RPMI7951 (cell line): ENCODE measurements at places on chromosomes 12 and 14.
A peak's percentile ranks its signal among the peaks of the same experiment; 100 is the strongest.

DNA sequence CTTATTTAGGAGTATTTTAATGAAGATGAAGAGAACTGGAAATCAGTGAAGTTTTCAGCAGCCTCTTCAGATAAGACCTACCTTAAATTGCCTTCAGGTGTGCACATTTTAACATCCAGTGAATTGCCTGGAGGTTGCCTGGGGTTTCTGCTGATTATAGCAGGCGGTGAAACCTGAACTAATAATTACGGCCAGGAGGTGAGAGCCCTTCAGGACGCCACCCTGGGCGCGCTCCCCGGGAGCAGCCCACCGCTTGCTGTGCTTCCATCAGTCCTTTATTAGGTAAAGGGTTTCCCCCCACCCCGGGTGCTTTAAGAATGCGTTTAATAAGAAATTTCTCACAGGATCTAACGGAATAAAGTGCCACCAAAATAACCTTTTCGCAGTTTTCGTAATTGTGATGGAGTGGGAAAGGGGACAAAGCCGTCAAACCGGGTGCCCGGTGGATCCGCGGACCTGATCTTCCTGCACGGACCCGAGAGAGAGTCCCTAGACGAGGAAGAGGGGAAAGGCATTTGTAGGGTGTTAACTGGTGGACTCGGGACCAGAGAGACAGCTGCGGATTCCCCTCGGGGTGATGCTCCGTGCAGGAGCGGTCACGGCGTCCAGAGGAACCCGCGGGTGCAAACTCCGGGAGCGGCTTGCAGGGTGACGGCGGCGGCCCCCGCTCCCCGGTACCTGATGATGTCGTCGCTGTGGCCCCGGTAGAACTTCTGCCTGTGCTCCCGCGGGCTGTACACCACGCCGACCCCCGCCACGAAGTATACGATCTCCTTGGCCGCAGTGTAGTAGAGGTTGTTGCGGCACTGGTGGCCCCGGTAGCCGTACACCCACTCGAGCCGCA lies 902 bp downstream of the EML5 start:
- DNase-seq: peak; percentile 14

DNA sequence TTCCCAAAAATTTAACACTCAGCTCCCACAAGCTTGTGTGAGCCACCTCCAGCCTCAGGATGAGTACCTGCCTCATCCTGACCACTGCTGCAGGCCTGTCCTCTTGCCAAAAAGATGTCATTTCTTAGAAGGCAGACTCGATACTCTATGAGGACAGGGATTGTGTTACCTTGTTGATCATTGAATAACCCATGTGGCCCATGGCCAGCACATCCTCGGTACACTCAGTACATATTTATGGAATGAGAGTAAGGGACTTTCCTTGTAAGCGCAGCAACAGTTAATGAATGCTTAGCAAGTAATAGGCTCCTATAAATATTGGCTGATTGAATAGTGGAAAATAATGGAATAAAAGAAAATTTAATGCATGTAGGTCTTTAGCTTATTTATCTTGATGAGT lies 15.3 kb upstream of the DGLUCY start:
- DNase-seq: no peak

GRCh38 chr14:80275208-80275850 lies 64.0 kb upstream of the DIO2 start:
- no peak for DNase-seq

- no peak for DNase-seq
These were observed 2.3 kb downstream of the EVL start for GRCh38 chr14:100067481-100067880.

DNA sequence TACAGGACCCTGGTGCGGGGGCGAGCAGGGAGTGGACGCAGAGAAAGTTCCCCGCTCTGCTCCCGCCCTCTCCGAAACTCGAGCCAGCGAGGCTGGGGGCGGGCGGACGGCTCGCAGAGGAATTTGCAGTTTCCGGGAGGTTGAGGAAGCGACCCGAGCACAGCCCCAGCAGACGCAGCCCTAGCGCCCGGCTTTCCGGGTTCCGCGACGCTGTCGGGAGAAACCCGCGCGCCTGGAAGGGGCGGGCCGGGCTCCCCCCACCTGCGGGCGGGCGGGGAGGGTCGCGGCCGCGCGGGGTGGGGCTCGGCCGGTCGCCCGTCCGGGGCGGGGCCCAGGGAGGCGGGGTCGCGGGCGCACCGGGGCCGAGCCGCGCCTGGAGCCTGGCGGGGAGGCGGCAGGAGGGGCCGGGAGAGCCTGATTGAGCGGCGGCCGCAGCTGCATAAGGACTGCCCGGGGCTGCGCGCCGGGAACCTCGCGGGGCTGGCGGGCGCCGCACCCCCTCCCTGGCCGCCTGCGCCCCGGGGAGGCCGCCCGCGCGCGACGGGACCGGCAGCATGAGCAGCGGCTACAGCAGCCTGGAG lies at the start of gene RASSF3:
TSS of gene RASSF3 (plus strand) at position 417 of the 581 bp plus-strand sequence. CDS start at position 555, 138 bp downstream.
- DNase-seq: peak; percentile 73

- DNase-seq: no peak
These were observed 15.2 kb downstream of the SLC38A1 start for GRCh38 chr12:46253544-46254162.

DNA sequence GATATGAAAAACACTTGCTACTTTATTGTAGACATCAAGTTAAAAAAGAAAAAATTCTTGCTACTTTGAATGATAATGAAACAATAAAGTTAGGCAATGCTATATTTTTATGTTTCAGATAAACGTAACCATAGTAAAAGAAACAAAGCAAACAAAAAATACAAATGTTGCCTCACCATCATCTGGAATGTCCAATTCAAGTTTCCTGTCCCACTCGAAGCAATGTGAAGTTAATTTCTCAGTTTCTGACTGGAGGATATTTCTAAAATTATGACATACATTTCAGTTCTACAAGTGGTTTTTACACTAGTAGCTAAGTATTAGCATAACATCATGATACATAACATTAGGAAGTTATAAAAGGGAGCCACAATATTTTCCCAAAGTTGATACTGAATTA lies 20.9 kb downstream of the DLGAP5 start:
- DNase-seq: no peak

DNA sequence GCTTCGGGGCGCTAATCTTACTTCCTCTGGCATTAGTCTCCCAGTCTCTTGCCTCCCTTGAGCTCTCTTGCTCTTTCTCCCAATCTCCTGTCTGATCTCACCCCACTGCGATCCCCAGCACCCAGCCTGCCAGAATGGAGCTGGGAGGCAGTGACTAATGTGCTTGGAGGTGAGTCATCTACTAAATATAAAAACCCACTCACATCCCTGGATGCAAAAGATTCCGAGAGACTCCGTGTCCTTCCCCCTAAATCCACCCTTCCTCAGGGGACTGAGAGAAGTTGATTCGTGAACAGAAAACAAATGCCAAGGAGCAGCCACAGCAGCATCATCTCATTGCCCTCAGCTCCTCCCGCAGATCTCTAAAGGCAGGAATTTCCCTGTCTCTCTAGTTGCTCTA lies 45.7 kb upstream of the KCNA5 start:
- peak; percentile 95 for DNase-seq

GRCh38 chr14:24959791-24960331 lies 90.1 kb downstream of the STXBP6 start:
- no peak for DNase-seq

DNA sequence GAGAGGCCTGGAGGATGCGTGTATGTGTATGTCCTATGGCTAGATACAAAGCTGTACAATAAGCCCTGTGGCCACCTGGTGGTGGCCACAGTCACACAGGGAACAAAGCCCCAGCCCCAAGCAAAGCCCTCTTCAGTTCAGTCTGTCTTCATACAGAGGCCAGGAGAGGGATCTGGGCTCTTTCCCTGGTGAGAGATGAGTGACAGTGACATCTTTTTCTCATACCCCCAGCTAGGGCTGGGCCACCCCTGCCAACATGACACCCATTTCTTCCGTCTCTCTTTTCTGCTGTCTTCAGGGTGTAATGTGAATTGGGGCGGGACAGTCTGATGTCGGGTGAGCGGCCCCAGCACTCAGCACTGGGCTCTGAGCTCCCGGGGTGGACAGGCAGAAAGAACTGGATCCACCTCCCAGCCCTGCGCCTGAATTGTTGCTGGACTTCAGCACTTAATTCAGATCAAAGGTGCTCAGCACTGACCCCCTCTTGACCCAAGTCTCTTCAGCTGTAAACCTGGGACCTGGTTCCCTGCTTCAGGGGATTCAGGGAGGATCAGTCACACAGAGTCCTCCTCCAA lies 59.8 kb downstream of the SERPINA3 start:
- no peak for DNase-seq

DNA sequence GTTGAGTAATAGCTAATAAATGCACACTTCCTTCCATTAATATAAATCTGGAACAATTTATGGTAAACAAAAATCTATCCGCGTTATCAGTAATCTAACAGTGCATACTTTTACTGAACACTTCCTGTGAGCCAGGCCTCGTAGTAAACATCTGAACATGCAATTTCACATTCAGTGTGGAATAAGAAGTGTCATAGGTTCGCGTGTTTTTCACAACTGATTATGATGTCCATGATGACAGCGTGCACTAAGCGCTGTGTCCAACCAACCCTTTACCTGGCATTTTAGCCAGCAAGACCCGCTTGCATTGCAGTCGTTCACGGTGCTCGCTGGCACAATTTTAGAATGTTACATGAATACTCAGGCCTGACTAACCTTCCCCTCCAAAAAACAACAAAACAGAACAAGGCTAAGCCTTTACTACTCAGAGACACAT lies 2.1 kb downstream of the PNMA1 start:
- DNase-seq: no peak

DNA sequence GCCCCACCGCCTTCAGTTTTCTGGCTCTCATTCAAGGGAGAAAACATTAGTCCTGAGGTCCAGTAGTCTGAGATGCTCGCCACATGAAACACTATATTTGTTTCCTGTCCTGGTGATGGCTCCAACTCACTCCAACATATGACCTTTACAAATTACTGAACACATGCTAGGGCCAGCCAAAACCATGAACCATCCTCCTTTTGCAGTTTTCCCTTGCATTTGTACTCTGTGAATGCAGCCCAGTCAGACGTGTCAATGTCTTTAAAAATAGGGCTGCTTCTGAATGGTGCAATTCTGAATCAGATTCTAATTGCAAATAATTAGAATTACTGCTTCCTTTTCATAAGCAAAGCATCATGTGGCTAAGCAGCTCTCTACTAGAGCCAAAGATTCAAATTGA lies 36.0 kb downstream of the ADAMTS20 start:
- no peak for DNase-seq

DNA sequence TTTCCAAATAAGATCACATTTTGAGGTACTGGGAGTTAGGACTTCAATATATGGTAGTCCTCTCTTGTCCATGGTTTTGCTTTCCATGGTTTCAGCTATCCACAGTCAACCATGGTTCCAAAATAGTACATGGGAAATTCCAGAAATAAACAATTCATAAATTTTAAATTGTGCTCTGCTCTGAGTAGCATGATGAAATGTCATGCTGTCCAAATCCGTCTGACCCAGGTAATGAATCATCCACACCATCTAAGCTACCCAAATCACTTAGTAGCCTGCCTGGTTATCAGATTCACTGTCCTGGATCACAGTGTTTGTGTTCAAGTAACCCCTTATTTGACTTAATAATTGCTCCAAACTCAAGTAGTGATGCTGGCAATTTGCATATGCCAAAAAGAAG lies 197.9 kb downstream of the TMTC3 start:
- DNase-seq: peak; percentile 31

DNA sequence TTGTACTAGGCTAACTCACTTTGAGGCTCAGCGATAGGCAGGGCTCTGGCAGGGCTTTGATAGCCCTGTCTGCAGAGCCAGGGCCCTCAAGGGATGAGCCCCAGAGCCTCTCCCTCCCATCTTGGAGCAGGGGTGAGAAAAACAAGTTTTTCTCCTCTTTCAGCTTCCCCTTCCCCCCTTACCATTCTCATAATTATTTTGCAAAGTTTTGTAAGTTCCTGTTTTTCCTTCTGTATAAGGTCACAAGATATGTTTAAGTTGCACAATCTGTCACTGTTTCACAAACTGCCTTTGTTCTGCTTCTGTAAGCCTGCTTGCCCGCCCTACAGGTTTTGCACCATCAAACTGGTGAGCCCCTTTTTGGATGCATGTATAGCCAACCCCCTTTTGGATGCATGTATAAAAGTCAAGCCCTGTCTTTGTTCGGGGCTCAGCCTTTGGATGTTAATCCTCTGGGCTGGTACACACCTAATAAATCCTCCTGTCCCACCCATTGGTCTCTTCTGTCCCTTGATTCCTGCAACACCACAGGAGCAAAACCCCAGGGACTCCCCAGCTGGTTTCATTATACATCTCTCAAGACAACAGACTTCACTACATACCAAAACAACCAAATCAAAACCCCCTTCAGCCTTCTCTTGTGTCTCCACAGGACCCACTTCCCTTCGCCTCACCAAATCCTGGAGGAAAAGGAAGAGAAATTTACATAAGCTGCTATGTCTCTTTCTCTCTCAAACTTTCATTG lies 52.5 kb upstream of the RESF1 start:
- DNase-seq: no peak

DNA sequence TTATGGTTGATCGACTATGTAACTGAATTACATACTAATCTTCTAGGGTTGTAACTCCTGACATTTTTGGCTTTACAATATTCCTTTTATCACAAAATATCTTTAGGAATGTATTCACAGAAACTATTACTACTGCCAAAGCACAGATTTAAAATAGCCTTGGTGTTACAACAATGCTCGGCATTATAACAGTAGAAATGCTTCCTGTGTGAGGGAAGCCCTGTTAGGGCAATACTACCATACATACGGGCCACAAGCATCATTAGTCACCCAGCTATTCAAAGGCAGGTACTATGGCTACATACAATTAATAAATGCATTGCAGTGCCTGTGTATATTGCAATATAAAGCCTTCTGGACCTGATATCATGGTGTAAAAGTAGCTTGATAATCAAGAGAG lies 517.8 kb downstream of the C12orf50 start:
- DNase-seq: no peak

DNA sequence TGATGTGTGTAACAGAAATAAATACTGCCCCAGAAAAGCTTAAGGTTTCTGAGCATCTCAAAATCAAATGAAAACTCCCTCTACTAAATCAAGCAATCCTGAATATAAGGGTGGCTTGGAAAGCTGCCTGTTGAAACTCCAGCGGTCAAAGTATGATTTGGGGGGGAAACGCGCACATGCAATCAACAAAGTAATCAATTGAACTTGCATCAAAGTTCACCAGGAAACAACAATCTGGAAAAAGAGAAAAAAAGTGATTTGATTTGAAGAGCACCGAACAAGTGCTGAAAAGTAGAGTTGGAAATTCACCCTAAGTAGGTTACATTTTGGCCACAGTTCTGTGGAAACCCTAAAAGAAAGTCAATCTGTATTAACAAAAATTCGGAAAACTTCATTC lies 700 bp downstream of the CNIH1 start:
- no peak for DNase-seq

DNA sequence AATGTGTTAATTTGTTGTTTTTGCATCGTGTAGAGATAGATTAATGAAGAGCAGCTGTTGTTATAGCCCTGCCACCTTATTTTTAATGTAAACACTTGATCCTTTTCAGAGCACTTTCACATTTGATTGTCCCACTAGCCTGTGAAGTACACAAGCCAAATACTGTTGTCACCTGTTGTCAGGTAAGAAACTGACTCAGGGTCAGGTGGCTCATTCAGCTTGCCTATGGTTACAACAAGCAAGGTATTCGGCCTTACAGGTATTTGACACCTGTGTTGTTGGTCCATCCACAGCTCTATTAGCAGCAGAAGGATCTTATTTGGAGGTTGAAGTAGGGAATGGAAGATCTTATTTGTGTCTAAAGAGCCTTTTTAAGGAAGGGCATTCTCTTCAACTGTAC lies 108.9 kb downstream of the GPR135 start:
- no peak for DNase-seq
